ENCODE measurements at places on chromosomes 5 and 9.
A peak's percentile ranks its signal among the peaks of the same experiment; 100 is the strongest.

GRCh38 chr9:132878695-132879456, at the start of gene SPACA9:
SPACA9 (plus strand) TSS chr9:132878898; CDS start chr9:132883948, 5,050 bp downstream.
- DNase-seq, result peak; percentile 12

DNA sequence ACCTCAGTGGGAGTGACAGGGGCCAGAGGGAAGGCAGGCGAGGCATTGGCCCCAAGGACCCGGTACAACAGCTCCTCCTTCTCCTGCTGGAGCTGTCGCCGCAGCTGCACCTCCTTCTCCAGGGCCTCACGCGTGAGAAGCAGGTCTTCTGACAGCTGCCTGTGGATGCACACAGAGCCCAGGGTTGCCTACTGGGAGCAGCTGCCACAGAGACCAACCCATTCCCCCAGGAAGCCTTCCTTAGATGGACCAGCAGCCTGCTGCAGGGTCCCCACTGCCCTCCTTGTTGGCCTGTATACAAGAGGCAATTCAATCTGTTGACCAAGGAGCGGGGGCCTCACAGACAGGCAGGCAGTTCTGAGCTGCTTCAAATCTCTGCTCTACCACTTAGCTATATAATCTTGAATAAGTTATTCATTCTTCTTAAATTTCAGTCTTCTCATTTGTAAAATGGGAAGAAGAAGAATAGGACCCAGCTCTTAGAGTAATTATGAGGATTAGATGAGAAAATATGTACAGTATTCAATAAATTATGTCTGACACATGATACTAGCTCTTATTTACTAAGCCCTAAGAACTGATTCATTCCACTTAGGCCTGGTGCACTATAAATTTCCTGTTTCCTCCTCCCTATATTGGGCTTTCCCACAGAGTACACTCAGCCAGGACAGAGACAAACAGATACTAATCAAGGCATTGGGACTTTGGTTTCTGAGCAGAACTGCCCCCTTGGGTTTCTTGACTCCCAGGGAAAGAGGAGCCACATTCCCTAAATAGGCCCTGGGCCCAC, 26.1 kb upstream of the ANXA6 start:
- no peak for DNase-seq

DNA sequence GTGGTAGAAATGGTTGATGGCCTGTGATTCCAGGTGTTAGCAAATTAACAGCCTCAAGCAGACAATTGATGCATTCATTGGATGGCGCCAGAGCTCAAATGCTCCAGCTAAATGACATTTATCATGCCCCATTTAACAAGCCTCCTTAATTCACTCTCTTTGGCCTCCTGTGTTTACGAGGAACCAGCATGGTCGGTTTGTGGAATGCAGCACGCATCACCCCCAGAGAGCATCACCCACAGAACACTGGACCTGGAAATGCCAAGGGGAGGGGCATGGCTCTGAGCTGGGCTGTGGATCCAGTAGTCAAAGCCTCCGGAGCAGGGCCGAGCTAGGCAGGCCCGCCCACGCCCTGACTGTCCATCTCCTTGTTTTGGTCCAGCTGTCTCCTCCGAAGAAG, 434.0 kb downstream of the GADD45G start:
- DNase-seq, result no peak

- no peak for DNase-seq
These were observed 186.5 kb downstream of the CHSY3 start for GRCh38 chr5:130090569-130091270.

DNA sequence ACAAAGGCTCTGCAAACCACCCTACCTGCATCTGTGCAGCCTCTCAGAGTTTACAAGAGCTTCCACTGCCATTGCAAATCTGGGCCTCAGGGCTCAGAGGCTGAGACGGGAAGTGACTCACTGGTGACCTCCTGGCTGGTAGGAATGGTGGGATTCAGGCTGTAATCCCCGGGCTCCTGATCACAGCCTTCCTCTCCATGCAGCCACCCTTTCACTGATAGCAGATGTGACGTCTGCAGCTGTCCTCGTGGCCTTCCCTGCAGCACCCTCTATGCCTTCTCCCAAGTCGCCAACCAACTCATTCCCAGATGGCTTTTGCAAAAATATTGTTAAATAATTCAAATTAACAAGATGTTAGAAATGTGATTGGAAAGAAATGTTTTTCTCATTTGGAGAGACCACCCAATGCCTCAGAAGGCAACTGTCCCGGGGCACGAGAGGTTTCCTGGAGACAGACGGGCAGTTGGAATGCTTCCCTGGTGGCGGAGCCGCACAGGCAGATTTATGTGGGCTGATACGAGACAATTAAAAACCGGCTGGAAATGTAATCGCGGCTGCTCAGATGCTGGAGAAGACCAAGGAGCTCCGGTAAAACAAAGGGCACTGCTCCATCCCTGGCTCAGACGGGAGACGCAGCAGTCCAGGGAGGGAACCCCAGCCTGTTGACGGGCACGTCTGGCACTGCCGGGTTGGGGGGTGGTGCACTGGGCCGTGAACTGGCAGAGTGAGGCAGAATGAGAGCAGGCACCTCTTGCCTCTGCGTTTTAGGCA, 34.4 kb upstream of the SLC25A51 start:
- DNase-seq, result no peak

DNA sequence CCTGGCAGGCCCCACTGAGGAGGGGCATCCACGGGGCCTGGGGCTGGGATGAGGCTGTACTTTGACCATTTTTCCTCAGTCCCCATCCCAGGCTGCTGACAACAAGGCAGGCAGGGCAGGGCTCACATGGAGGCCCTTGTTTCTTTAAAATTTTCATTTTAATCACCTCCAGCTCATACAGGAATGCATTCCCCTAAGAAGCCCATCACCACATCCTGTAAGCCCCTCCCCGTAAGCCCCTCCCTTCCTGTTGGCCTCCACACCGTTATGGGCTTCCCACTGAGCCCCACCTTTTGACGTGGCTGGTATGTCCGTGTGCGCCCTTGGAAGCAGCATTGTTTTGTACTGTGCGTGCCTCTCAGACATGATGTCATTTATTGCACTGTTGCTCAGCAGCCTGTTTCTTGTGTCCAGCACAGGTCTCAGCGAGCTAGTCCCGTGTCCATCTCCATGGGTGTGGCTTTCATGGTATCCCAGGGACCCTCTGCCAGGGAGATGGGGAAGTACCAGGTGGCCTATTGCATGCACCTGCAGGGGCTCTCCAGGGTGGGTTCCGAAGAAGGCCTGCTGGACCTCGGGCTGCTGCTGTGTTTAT, 22.4 kb downstream of the PHF2 start:
- DNase-seq, result no peak

GRCh38 chr5:91848453-91848852, 465.3 kb upstream of the ARRDC3 start:
- DNase-seq, result no peak

DNA sequence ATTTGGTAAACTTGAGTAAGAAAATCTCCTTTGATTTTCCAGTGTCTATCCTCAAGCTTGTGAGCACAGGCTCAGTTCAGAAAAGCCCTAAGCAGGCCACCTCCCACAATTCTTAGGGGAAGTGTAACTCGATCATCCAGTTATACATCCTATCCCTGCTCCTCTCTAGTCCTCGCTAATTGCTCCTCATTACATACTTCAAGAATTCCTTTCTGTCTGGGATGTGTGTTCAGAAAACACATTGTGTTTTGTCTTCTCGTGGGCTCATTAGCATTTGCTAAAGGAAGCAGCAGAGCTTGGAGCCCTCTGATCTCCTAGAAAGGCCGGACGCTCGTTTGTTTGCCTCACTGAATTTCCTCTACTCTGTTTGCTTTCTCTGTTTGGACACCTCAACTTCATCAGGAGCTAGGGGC, 268.2 kb upstream of the RFX3 start:
- DNase-seq, result no peak

DNA sequence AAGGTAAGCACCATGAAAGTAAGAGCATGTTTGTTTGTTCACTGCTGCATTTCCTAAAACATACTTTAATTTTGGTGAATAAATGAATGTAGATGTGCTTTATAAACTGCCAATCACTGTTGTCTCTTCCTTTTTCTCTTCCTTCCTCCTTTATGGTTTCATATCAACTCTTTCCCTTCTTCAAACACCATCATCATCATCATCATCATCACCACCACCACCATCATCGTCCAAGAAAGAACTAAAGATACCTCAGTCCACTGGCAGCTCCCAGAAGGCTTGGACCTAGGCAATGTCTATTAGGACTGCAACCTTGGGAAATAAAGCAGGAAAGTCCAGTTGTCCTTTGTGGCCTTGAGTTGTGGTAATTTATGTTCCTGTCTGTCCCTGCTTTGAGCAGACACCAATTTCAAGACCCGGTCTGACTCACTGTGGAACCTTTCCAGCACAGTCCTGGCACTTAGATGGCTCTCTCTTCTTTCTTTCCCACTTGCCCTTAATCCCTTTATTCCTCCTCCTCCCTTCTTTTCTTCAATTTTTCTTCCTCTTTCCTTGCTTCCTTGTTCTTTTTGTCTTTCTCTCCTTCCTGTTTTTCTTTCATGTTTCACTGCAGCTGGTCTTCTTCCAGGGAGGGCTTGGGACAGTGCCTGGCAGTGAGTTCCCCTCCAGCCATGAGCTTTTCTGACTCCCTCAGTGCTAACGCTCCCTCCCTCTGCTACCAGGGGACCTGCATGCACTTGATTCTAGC, 99.3 kb downstream of the ANGPTL2 start:
- no peak for DNase-seq

- DNase-seq, result no peak
These were observed 279.8 kb upstream of the PANK3 start for GRCh38 chr5:168858994-168859393.

- DNase-seq, result no peak
These were observed 176.1 kb downstream of the PCSK1 start for GRCh38 chr5:96256795-96257470.
